ENCODE measurements at places on chromosomes 2 and 18.

DNA sequence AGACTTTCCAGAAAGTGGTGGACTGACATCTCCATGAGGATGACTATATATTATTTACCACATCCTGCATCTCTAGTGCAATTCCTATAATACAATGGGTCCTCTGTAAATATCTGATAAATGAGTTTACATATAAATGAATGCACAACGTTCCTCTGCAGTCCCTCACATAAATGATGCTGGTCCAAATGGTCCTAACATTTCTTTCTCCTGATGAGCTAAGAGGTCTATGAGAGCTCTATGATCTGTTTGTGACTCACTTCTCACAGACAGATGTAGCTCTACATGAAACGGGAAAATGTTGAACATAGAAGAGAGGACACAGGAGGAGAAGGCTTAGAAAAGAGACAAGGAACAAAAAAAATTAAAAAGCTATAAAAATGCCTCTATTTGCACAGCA lies 201.2 kb upstream of the PIK3C3 start:
- DNase-seq = no peak

DNA sequence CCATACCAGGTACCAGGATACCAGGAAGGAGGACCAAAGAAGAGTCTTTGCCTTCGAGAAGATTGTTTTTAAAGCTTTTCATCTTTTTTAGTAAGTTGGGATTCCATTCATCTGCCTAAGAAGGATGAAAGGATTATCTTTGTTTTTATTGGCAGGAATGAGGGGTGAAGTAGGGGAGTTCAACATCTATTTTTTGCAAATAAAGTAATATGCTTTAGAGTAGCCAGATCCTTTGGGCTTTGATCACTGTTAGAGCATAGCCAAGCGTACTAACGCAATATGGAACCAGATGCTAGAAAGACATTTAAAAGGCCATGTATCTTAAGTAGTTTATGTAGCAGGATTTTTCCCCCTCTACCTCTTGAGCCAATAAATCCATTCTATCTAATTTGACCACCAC lies 133.0 kb downstream of the PRPF40A start:
- DNase-seq = no peak

DNA sequence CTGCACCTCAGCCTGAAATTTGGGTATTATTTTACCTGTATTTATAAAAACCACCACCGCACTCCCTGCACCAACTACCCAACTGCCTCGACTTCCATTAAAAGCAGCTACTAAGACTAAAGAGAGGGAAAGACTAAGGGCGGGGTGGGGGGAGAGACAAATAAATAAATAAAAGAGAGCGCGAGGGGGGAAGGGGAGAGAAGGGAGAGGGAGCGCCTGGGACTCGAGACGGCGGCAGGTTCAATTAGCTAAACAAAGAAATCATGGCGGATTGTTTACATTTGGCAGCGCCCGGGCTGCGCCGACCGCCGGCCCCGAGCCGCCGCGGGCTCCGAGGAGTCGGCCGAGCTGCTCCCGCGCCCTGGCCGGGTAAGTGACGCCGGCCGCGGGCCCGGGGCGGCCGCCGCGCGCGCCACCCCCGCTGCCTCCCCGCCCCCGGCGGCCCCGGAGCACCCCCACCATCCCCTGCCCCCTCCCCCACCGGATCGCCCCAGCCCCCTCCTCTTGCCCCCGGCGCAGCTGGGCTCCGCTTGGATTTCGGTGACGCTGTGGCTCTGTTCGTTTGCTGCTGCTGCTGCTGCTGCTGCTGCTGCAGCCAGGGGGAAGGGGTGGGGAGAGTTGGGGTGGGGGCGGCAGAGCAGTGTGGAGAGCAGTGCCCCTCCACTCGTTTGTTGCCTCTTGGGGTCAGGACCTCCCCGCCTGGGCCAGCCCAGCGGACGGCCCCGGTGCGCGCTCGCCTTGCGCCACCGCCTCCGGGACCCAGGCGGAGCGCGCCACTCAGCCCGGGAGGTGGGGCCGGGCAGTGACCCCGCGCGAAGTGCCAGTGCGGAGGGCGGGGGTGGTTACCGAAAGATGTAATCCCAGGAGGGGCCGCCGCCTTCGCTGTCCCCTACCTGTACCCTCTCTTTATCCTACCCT lies 187.2 kb upstream of the FANCL start:
- DNase-seq = peak; percentile 69

- DNase-seq = no peak
Measured at GRCh38 chr2:133641942-133642725, 73.9 kb upstream of the NCKAP5 start.

- no peak for DNase-seq
Measured at GRCh38 chr2:132479155-132479554, 62.5 kb downstream of the GPR39 start.

DNA sequence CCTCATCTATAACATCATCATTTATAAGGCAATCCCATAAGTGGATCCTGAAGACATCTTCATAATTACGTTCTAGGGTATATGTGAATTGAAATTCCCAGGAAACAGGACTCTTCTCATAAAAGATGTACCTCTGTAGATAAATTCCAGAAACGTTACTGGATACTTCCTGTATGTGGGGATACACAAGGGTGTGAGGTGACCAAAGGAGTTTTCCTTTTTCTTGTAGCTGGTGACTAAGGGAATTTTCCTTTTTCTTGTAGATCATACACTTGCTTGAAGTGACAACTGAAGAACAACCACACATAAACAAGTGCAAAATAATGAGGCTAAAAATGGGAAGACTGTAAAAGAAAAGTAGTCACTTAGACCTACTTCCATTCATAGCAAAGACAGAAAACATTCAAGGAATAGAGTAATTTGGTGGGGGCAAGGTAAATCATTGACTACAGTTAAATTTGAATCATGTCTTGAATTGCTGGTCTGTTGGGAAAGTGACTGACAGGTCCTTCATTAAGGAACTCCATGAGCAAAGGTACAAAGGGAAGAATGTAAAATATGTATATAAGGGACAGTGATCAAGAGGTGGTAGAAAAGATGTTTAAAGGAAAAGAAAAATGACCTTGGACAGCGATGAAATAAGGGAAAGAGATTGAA lies 53.2 kb upstream of the UBE2E3 start:
- DNase-seq = no peak
